ENCODE measurements at places on chromosomes 3 and 15.

DNA sequence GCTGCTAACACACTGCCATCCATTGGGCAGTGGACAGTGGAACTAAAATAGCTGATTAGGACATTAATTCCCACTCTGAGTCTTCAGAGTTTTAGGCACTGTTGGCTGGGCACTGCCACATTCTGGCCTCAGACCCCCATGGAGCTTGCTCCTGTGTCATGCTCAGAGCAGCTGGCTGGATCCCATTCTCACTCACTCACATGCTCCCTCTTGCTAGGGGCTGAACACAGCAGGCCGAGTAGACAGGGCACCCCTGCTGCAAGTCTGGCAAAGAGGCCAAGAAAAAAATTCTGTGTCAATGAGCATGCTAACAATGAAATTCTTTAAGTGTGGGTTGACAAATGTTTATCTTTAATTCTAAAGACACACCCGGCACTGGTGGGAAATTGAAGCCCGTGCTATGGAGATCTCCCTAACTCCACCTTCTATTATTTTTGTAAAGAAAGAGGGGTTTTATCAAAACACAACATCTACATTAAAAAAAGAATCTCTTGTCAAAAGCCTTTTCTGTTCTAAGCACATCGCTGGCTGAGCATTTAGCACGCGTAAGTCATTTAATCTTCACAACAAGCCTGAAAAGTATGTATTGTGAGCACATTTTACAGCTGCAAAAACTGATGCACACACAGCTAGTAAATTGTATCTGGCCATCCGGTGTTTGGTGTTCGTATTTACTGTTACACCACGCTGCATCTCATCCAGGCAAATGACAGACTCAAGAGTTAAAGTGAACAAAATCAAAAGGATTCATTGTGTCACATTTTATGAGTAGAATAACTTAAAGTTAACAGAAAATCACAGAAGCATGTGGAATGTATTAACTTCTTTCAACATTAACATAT, 362.1 kb downstream of the PLOD2 start:
- no peak for DNase-seq

- no peak for DNase-seq
These were observed 46.5 kb downstream of the KLHDC8B start for GRCh38 chr3:49217688-49218470.

- DNase-seq, result no peak
These were observed 237.4 kb downstream of the TBL1XR1 start for GRCh38 chr3:176959867-176960266.

DNA sequence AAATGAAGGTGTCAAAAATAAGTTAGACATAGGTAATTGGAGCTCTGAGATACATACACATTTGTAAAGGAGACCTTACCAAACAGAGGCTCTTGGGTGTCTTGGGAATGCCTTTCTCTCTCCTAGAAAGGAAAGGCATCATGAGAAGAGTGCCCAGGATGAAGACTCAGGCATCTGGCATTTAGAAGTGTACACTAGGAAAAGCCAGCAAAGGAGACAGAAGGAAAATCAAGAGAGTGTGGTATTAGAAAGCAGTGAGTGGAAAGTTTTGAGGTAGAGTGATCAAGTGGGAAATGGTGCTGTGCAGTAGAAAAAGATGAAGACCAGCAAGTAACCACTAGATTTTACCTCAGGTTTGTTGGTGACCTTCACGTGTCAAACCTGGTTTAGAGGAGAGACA, 16.1 kb downstream of the UBE2E1 start:
- no peak for DNase-seq

- DNase-seq, result peak; percentile 92
These were observed 31.8 kb upstream of the ZNF774 start for GRCh38 chr15:90320062-90320884.
